ENCODE measurements at places on chromosomes 1 and 21.
A peak's percentile ranks its signal among the peaks of the same experiment; 100 is the strongest.

GRCh38 chr1:24052220-24052619 lies 59.7 kb downstream of the MYOM3 start:
- DNase-seq, result no peak

DNA sequence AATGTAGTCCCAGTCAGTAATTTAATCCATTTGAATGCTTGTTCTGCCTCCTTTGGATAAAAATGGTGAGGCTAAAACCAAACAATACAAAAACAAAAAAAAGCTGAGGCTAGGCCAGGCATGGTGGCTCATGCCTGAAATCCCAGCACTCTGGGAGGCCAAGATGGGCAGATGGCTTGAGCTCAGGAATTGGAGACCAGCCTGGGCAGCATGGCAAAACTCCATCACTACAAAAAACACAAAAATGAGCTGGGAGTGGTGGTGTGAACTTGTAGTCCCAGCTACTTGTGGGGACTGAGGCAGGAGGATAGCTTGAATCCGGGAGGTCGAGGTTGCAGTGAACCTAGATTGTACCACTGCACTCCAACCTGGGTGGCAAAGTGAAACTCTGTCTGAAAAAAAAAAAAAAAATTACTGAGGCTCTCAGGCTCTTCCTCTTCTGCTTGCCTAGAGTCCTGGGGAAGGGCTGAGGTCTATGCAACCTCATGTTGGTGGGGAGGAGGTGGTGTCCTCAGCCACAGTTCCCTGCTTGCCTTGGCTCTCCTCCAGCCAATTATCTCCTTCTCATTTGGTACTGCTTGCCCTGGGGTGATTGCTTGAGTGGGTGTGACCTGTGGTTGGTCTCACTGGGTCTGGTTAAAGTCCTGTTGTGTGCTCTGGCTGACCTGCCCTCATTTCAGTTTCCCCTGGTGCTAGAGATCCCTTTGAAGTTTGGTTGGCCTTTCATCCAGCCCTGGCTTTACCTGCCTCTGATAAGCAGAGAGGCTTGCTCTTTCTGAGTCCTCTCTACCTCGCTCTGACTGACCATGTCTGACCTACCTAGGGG lies 20.9 kb downstream of the S1PR1 start:
- DNase-seq, result peak; percentile 60

DNA sequence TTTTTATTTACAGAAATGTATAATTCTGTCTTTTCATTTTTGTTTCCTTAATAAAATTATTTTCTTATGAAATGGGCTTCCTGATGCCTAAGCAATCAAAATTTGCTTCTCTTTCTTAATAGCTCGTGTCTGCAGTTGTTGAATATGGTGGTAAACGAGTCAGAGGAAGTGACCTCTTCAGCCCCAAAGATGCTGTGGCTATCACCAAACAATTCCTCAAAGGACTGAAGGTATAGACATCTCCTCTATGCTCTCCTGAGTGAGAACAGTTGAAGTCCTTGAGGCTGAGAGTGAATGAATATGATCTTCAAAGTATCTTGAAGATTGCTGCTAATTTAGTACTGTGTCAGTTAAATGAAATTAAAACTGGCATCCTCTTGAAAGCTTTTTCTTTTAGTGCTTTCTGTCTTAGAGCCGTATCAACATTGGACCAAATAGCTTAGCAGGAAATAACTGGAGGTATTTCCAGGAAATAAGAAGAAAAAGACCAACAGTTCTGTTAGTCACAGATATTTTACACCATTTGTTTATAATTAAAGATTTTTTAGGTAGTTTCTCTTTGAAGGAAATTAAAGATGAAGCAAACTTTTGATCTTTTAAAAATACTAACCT lies 24.7 kb downstream of the VPS45 start:
- DNase-seq, result no peak

GRCh38 chr1:10815858-10816195 lies 19.4 kb upstream of the CASZ1 start:
- DNase-seq, result no peak

- DNase-seq, result no peak
These were observed 570.2 kb downstream of the DPYD start for GRCh38 chr1:97350662-97351061.

GRCh38 chr1:98355656-98356383 lies 305.7 kb upstream of the SNX7 start:
- no peak for DNase-seq

- no peak for DNase-seq
These were observed 32.0 kb upstream of the FAM89A start for GRCh38 chr1:231072041-231072440.

- no peak for DNase-seq
These were observed 4.8 kb downstream of the UMODL1 start for GRCh38 chr21:42075686-42076471.

GRCh38 chr1:26307363-26307781 lies 936 bp upstream of the UBXN11 start:
- DNase-seq, result peak; percentile 45

GRCh38 chr1:226821719-226822085 lies 48.7 kb upstream of the PSEN2 start:
- no peak for DNase-seq

GRCh38 chr1:192952646-192953045 lies 106.5 kb downstream of the UCHL5 start:
- no peak for DNase-seq

DNA sequence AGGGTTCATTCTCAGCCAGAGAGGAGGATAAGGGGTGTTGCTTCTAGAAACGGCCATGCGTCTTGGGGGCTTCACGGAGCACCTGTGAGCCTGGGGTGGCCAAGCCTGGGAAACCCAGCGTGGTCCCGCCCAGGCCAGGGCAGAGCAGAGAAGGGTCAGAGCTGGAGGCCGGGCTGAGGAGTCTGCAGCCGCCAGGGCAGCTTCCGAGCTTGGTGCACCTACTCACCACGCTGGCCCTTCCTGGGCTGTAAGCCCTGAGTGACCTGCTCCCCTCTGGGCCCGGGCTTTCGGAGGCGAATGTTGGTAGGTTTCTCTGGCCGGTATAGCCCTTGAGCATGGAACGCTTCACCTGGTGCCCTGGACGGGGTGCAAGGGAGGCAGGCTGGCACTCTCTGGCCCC lies 169.8 kb upstream of the ARHGEF16 start:
- no peak for DNase-seq

DNA sequence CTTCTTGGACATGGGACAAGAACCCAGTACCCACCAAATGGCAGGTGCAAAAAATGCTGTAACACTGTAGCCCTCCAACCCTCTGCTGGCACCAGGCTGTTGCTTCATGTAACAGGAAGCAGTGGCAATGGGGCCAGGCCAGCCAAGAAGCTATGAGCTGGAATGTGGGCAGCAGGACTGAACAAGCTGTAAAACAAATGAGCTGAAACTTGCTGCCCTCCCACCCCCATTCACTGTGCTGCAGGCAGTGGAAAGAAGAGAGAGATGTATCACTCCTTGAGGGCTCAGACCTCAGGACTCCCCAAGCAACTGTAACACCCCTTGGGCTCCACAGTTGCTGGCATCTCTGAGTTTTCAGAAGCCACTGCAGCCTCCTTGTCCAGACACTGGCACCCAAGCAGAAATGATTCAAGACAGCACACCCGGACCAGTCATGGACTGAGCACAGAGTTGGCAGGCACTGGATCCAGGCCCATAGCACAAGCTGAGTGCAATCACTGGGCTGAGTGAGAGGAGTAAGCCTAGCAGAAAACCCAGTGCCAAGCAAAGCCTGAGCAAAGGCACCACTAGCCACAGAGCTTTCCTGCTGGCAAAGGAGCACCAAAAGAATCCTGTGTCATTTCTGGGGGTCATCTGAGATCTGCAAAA lies 321.4 kb upstream of the CXADR start:
- no peak for DNase-seq

DNA sequence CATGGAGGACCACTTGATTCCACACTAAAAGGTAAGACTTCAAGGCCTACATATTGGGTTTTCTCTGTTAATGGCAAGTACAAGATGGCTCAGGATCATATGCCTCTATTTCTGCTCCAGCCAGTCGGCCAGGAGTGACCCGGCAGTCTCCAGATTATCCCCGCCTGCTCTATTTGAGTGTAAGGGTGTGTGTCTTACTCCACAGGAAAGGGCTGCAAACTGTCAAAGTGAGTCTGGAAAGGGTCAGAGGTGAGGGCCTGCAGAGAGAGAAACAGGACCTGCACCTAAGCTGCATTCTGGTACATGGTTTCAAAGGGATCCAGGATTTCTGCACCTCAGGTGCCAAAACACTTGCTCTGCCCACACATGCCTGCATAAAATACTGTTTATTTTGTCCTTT lies 9.2 kb downstream of the ZNF692 start:
- DNase-seq, result no peak

Measured in CD4-positive, alpha-beta T cell treated with Interleukin-21 for 1 hour (primary cell).